ENCODE measurements at places on chromosomes 6 and 20.

GRCh38 chr6:42197555-42198362 lies 3.0 kb upstream of the GUCA1B start:
- DNase-seq: no peak

- DNase-seq: no peak
These were observed 477.7 kb downstream of the BTBD3 start for GRCh38 chr20:12395353-12395752.

DNA sequence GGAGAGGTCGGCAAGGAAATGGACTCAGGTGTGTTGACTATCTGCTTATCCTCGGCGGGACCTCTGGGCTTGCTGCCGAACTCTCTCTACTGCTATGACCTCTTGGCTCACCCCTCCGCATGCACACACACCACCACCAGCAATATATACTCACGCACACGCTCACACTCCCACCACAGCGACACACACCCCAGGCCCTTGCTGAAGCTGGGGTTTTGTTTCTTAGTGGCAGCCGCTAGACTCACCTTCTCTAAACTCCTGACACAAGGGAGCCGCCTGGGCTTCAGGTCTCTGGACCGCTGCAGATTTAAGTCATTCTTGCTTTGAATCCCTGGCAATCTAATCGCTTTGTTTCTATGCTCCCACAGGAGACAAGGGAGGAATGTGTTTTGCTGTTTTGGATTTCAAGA lies 59.4 kb upstream of the BACH2 start:
- DNase-seq: no peak

DNA sequence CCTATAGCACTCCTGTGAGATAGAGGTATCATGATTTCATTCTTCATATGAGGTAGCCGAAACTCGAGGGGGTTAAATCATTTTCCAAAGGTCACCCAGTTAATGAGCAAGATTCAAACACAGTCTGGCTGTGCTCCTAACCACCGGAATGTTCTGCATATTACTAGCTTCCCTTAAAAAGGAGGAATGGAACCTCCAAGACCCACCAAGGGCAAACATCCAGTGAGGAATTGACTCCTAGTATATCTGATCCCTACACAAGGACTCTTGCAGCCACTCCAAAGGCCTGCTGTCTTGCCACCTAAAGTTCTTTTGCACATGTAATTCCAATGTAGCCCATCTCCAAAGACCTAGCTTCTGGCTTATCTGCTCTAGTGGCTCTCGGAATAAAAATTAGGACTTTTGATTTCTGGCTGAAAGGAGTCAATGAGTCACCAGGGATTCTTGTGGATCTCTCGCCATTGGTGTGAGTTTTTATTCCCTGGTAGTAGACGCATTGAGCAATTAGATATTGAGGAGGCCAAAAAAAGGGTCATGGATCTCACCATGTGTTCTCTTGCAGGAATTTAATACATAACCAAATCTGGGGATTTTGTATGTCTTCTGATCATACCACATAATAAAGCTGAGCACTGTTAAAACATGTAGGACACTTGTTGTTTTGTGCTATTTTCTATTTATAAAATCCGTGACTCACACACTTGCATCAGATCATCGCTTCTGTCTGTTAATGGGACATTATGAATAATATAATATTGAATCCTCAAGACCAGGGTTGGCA lies 9.1 kb downstream of the BCAS1 start:
- DNase-seq: no peak

GRCh38 chr20:45857882-45858216 lies 435 bp downstream of the ZSWIM3 start:
- no peak for DNase-seq

GRCh38 chr20:46349742-46350056 lies 41.4 kb upstream of the CDH22 start:
- DNase-seq: no peak

GRCh38 chr6:166540631-166541331 lies 45.7 kb downstream of the RAMACL start:
- peak; percentile 45 for DNase-seq

DNA sequence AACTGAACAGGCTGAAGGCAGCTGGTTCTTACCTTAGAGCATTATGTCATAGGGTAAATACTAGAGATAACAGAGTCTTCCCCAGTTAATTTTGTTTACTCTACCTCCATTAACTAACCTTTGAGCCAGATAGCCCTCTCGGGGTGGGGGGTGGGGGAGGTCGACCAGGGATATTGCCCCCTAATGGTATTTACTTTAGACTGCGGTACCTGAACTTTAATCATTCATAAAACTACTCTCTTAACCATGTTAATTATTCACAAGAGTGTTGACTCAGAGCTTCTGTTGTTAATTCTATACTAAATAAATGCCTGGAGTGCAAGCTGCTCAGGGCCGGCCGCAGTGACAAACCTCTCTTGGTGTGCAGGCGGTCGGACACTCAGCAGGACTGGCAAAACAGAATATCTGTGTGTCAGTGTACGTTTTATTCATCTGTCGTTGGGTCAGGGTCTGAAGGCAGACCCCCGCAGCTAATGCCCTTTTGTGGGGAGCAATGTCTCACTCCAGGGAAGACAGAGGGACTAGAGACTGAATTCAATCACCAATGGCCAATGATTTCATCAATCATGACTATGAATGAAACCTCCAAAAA lies 152.4 kb upstream of the COL21A1 start:
- no peak for DNase-seq

DNA sequence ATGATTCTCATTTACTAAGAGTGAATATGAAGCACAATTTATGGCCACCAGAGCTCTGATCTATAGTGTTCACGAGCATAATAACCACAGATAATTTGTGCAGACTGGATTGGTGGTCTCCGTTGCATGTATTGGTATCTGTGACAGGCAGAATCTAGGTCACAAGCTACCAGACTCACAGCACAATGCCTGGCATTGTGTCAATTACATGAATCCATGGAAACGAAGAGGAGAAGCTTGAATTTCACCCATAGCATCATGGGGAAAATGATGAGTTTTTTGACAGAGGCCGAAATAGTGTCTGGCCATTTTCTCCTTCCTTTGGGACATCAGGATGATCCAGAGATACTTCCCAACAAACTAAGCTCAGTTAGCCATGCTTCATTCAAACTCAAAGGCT lies 52.3 kb upstream of the TMEM170B start:
- no peak for DNase-seq

DNA sequence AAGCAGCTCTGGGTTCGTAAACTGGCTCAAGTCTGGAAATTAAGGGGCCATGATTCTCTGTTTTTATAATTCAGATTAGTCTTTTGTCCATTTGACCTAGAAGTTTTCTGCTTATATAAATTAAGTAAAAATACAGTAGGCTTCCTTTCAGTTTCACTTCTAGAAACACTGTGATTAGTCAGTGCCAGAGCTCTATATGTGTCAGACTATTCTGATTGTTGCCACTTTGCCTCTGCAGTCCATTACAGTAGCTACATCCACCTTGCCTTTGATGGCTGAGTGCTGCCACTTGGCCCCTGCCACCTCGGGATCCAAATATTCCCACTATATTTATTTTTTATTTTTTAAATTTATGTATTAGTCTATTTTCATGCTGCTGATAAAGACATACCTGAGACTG lies 7.9 kb downstream of the ZC2HC1B start:
- no peak for DNase-seq

- DNase-seq: no peak
These were observed 173.0 kb downstream of the IBTK start for GRCh38 chr6:82074556-82074955.

- DNase-seq: no peak
These were observed 2.8 kb upstream of the E2F1 start for GRCh38 chr20:33688938-33689424.

DNA sequence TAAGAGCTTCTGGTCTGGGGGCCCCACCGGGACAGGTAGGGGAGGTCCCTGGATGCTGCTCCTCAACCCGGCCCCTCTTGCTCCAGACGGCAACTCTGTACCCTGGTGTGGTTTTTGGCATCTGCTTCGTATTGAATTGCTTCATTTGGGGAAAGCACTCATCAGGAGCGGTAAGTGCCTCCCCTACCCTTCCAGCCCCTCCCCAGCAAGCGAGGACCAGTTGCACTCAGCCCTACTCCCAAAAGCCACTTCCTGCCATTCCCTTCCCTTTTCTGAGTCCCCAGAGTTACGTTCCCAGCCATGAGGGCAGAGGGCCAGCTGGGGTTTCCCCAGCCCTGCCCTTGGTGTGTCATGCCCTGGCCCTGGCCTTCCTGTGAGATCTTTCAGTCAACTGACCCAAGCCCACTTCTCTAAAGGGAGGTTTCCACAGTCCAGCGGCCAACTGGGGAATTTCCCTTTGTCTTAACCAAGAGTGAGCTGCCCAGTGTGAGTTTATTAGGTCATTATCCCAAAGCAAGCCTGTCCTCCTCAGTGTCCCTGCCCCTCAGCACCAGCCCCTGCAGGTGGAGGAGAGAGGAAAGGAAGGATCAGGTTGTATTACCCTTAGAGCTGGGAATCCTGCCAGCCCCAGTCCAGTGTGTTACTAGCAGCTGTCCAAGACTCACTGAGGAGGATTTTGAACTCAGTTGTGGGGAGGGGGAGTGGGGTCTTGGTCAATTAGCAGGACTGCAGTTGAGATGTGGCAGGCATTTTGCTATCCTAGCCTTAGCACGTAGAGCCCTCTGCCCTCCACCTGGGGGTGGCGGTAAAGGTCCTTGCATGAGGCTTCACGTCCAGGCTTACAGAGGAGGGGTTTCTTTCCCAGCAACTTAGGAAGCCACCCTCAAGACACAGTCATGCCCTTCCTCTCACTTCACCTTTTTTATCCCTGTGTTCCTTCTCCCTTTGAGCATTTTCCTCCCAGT lies 45.8 kb downstream of the TM9SF4 start:
- no peak for DNase-seq

GRCh38 chr6:52543262-52543661 lies 33.6 kb downstream of the TRAM2 start:
- no peak for DNase-seq

DNA sequence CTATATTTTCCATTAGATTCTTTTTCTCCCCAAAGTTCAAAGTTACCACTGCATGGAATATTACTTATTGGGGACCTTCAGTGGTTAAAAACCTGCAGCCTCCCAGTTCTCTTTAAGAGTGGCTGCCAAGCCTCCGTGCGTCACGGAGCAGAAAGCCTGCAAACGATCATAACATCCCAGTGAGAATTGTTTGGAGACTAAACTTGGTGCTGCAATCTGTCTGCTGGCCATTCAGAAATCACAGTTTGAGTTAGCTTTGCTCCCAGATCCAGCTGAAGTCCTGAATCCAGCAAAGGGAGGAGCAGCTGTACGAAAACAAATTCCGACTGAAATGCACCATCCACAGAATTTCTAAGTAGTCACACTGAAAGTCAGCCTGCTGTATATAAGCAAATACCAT lies 213.5 kb upstream of the PDE10A start:
- no peak for DNase-seq

GRCh38 chr6:128323011-128323410 lies 197.4 kb downstream of the PTPRK start:
- DNase-seq: no peak

- no peak for DNase-seq
These were observed 111.7 kb upstream of the NEDD9 start for GRCh38 chr6:11343963-11344723.

DNA sequence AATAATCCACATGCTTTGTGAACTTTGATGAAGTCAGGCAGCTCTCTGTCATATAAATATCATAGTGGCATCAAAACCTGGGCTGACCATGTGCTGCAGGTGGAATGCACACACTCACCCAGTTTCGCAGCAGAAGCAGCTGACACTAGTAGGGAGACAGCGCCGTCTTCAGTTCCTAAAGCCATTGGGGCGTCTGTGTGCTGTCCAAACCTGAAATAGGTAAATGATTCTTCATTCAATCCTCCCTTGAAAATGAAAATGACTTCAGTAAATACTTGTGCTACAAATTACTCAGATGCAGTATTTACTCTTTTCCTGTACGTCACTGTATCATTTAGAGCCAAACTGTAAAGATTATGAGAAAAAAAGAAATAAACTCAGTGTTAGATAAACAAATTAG lies 127.5 kb downstream of the EYA4 start:
- no peak for DNase-seq

- DNase-seq: no peak
These were observed 483.2 kb upstream of the NRSN1 start for GRCh38 chr6:23642849-23643248.

DNA sequence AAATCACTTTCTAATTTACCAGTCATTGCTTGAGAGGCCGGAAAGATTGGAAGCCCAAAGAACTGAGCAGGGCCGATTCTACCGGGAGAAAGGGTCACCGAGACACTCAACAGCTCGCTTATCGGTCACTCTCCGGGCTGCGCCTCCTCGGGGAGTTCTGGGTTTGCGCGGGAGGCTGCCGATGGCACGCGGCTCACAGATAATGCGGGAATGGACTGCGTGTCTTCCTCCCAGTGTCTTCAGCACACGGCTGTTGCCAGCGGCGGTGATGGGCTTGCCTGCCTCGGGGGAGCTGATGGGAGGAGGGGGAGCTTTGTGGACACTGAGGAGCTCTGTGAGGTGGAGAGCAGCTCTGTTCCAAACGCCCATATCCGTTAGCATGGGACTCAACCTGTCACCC lies 314.6 kb downstream of the CDH4 start:
- DNase-seq: no peak

DNA sequence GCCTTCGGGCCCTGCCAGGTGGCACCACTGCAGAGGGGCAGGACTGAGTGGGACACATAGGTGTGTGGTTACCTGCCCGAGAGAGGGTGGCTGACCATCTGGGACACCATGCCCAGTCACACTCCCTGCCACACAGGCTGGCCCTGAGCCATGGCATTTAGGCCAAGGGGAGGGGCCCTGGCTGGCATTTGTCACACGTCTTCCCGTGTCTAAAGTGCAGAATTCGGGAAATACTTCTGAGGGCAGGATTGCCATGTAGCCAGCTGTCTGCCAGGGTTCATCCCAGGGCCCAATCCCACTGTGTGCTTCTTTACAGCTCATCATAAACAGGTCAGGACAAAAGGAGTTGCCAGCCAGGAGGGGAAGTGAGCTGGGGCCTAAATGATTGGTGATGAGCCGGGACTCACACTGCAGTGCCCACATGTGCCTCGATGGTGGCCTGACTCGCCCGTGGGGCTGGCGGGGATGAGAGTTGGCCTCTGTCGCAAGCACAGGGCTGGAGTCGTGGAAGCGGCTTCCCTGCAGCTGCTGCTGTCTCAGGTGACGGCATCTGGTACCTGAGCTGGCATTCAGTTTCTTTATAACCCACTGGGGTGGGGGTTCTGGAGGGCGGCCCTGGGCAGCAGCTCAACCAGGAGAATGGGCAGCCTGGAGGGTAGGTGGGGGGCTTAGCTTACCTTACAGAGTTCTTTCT lies 5.9 kb upstream of the UNC93A start:
- no peak for DNase-seq

- DNase-seq: no peak
These were observed 122.3 kb downstream of the THBS2 start for GRCh38 chr6:169131390-169131789.

GRCh38 chr20:20859510-20859909 lies 147.1 kb upstream of the RALGAPA2 start:
- no peak for DNase-seq

GRCh38 chr6:170062915-170063241 lies 228.0 kb downstream of the DLL1 start:
- DNase-seq: no peak

Data from activated CD4-positive, alpha-beta T cell treated with anti-CD3 and anti-CD28 coated beads for 1 hour (primary cell).